ENCODE measurements at places on chromosomes 13 and 19.

- DNase-seq: no peak
Measured at GRCh38 chr19:10120538-10121189, 965 bp upstream of the EIF3G start.

DNA sequence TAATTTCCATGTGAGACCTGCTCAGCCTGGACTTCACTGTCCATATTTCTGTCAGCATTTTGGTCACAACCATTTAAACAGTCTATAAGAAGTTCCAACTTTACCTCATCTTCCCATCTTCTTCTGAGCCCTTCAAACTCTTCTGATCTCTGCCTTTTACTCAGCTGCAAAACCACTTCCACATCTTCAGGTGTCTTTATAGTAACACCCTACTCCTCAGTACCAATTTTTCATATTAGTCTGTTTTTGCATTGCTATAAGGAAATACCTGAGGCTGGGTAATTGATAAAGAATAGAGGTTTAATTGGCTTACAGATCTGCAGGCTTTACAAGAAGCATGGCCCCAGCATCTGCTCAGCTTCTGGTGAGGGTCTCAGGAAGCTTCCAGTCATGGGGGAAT, 1648.9 kb upstream of the SLC10A2 start:
- no peak for DNase-seq

DNA sequence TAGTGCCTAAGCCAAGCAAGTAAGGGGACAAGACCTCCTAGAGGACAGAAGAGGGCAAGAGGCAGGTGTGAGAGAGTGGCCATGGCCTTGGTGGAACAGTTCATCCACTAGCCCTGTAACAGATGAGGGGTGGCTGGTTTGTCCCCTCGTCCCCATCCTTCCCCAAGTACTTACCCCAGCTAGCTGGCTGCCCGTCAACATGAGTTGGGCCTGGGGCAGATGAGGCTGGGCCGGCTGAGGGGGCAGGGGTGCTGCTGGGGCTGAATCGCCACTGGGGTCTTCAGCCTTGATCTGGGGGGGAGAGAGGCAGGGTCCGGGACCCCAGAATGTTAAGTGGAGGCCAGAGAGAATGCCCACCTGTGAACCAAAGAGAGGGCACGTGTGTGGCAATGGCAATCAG, 15.2 kb downstream of the POU2F2 start:
- DNase-seq: no peak

DNA sequence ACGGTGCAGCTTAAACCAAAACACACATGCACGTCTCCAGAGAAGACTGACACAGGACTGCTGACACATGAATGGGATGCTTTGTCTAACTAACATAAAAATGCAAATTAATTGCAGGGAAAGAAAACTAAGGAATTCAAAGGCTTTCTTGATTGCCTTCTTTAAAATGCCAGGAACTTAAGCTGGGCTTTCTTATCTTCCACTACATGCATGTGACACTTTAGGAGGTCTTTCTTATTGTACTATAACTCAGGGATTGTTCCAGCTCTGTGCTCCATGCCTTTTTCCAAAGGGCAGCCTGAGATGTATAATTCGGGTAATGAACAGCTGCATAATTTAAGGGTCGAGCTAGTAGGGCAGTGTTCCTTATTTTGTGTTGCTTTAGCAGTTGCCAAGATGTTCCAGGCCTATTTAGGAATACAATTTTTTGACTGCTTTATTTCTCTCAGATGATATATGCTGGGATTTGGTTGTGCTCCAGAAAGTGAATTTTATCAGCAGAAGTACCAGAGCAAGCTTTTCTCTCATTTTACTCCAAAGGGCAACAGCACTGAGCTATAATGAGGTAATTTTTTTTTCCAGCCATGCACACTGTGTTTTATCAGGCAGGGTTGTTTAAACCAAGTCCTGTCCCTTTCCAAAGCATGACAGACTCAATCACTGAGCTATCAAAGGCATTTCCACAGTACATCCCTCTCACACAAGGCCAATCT, 885.2 kb downstream of the PCDH9 start:
- DNase-seq: no peak

- no peak for DNase-seq
Measured at GRCh38 chr13:51938454-51938853, 72.8 kb downstream of the ATP7B start.

DNA sequence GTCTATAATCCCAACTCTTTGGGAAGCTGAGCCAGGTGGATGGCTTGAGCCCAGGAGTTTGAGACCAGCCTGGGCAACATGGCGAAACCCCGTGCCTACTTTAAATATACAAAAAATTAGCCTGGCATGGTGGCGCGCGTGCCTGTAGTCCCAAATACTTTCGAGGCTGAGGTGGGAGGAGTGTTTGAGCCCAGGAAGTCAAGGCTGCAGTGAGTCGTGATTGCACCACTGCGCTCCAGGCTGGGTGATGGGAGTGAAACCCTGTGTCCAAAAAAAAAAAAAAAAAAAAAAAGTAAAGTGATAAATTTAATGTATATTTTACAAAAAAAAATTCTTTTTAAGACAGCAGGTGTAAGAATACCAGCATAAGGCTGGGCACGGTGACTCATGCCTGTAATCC, 17.6 kb downstream of the TMEM38A start:
- DNase-seq: no peak

DNA sequence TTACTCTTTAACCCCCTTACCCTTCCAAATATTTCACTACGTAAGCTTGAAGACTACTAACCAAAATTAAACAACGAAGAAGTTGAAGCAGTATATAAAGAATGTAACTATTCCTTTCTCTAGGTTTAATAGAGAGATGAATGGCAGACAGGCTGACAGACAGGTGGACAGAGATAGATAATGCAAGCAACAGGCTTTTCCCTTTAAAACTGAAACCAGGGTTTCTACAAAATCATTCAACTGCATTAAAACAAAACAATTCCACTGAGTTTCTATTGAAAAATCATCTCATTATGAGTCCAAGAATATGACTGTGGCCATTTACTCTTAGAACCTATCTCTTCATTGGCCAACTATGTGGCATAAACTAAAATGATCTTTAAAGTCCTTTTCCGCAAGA, 15.2 kb downstream of the LNX2 start:
- DNase-seq: no peak

GRCh38 chr19:19372656-19373416, 32.6 kb upstream of the GATAD2A start:
- DNase-seq: no peak

DNA sequence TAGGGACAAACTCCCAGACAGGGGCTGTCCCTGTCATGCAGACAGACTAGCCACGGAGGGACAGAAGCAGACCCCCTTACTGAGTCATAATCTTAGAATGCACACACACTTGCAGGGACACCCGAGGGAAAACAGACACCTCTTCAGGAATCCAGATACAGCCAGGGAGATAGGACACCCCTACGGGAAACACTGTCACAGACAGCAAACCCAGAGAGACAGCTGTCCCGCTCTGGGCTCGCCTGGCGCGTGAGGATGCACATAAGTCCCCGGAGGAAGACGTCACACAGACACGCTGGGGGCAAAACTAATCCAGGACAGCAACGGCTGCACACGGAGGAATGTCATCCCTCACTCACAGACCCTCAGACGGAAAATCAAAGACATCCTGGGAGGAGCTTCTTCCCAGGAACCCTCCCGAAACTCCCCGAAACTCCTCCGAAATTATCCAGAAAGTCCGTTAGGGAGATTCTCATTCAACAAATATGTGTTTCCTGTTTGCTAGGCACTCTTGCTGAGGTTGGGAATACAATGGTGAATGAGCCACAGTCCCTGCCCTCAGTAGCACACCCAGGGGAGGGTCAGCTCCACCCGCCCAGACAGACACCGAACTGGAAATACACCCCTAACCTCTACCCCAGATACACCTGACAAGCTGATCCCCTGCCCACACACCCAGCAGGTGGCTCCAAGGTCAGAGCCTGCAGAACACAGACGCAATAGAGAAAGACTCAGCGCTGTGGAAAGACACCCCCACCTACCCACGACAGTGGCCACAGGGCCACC, 15.2 kb upstream of the TOMM40 start:
- no peak for DNase-seq

GRCh38 chr13:99366075-99366987, 59.1 kb upstream of the GPR183 start:
- no peak for DNase-seq

GRCh38 chr19:40134866-40135265, 44.1 kb upstream of the ZNF780A start:
- no peak for DNase-seq

GRCh38 chr13:49711218-49711863, 20.1 kb upstream of the EBPL start:
- no peak for DNase-seq

- no peak for DNase-seq
Measured at GRCh38 chr19:58544591-58545285, 874 bp downstream of the TRIM28 start.

- DNase-seq: no peak
Measured at GRCh38 chr19:48741129-48741999, 954 bp upstream of the RASIP1 start.

DNA sequence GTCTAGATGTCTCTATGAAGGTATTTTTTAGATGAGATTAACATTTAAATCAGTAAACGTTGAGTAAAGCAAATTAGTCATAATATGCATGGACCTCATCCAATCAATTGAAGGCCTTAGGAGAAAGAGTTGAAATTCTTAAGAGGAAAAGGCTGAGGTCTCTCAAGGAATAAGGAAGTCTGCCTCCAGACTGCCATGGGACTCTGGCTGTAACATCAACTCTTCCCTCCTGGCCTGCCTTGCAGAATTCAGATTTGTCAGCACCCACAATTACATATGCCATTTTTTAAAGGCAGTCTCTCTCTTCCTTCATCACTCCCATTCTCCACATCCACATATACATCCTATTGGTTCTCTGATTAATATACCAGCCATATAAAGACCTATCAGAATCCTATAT, 28.8 kb upstream of the INTS6 start:
- DNase-seq: no peak

- no peak for DNase-seq
Measured at GRCh38 chr13:40496035-40496810, 170.2 kb downstream of the FOXO1 start.

DNA sequence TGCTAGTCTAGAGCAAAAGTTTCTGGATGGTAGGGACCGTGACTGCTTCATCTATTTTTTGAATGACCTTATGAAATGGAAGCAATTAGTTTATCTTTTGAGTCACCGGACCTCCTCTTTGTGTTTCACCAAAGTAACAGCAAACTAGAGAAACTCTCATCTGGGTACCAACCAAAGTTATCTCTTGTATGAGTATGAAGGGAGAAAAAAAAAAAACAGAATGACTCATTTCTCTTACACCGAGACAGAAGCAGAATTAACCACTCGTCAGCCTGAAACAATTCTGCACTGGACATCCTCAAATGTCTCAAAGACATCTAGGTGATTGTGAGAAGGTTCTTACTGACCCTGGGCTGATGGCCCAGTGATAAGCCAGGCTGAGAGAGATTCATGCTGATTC, 18.3 kb downstream of the ZNF100 start:
- no peak for DNase-seq

DNA sequence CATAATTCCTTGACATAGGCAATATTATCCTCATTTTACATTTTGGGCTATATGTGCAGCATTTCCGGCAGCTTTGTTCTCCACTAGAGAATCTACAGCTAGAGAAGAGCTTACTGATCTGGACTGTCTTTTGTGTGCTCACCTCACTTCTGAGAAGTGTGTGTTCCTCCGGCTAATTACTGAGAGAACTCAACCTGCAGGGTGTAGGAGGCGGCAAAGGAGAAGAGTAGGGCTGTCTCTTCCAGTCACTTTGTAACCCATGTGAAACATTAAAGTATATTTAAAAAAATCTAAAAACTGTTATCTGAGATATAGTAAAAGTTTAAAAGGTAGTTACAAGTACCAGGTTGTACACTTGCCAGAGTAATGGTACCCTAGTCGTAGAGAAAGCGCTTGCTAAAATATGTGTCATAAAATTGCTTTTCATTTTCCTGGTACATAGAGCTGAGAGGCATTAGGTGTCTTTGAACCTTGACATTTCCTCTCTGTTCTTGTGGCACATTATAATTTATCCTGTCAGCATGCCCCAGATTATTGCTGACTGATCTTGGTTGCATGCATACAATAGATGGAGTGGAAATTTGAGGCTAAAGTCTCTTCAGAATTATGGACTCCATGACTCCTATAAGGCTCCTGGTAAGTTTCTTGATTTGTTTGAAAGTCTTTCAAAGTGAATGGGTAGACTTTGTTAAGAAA, 381.9 kb downstream of the LMO7 start:
- no peak for DNase-seq

GRCh38 chr19:37905946-37906868, at the start of gene WDR87:
TSS of gene WDR87 (minus strand) at chr19:37906594. CDS start at chr19:37898239, 8,355 bp downstream.
- no peak for DNase-seq

DNA sequence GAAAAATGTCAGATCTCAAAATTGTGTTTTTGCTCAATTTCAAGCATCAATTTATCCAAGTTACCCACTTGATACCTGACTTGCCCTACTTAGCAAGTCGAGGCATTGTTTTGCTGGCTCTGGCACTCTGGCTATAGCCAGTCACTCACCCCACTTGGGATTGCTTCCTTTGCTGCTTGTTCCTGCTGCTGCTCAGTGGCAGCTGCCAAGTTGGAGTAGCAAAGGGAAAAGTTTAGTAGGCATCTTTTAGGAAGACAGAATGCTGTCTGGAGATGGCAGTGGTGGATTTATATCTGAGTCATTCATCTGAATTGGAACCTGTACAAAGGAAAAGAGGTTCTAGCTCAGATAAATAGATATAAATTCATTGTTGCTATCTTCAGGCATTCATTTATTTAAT, 41.2 kb downstream of the PCCA start:
- no peak for DNase-seq

DNA sequence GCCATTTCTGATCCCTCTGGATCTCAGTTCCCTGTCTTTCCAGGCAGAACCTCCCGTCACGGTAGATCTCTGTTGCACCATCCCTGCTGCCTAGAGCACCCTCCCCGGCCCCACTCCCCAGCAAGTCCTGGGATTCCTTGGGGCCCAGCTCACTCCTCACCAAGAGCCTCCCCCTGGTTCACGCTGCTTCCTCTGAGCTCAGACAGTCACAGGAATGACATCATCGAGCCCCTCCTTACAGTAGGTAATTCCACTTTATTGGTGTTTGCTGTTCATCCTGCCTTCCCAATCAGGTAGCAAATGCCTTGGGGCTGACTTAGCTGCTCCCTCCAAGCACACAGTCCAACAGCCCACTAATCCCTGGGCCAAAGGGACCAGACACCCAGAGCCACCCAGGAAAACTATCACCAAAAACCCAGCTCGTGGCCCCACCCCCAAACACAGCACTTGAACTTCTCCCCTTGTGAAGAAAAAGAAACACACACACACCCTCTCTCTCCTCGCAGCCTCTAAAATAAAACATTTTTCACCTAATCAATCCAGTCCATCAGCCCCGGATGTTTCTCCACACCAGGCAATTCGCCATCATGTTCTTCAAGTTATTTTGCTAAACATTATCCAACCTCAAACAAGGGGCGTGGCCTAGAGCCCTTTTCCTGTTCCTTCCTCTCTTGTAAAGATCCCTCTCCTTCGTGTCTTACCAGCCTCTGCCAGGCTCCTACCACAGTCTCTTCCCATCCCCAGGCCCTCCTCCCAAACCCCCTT, 2.5 kb downstream of the NAPA start:
- DNase-seq: no peak

Data from esophagus squamous epithelium (tissue), 5 donors.